ENCODE measurements at places on chromosomes 5 and 9.

- DNase-seq, result peak; percentile 65
Measured at GRCh38 chr5:150000990-150001659, 586 bp downstream of the HMGXB3 start.

GRCh38 chr9:22449719-22450118 lies 3.1 kb downstream of the DMRTA1 start:
- no peak for DNase-seq

GRCh38 chr5:118377420-118377819 lies 610.9 kb downstream of the DTWD2 start:
- DNase-seq, result no peak

DNA sequence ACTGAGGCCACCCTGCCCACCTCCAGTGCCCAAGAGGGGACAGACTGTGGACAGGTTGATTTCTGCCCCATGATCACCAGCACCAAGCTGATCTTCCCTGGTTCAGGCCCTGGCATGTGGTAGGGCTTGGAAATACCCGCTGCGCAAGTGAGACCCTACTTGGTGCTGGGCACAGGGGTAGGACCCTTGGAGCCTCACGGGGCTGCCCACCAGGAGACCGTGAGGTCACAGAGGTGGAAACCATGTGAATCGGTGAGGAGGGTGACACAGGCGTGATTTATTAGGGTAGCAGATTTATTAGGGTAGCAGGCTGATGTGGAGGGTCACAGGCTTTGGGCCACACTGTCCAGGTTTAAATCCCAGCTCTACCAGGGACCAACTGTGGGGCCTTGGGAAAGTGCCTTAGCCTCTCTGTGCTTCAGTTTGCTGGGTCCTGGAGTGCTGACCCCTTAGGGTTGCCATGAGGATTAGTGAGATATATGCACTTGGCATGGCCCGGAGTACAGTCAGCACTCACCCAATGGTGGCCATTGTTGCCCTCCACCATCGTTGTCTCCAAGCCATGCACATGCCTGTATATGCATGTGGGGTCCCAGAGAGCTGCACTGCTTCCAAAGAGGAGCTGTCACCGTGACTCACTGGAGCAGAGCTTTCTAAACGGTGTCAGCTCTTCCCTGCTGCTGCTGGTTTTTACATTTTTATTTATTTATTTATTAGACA lies 20.9 kb upstream of the DUSP1 start:
- DNase-seq, result no peak

GRCh38 chr9:89664896-89665329 lies 60.1 kb downstream of the GADD45G start:
- no peak for DNase-seq

DNA sequence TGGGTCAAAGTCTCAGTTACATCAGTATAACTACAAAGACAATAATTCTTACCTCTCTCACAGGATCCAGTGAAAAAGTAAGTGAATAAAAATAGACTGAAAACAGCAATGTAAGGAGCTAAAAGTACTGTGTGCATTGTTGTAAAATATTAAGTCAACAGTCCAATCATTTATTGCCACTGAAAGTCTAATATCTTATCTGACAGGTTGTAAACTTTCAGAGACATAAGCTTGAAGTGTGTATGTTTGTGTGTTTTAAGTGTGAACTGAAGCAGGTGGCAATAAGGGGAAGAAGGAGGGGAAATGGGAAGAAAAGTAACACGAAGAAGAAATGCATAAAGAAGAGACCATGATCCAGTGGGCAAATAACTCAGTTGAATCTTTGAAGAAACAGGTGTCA lies 229.7 kb upstream of the TAS2R1 start:
- DNase-seq, result no peak

- DNase-seq, result no peak
Measured at GRCh38 chr9:124593651-124594058, 86.5 kb upstream of the NR5A1 start.

GRCh38 chr5:114166081-114166480 lies 195.8 kb upstream of the KCNN2 start:
- DNase-seq, result no peak

DNA sequence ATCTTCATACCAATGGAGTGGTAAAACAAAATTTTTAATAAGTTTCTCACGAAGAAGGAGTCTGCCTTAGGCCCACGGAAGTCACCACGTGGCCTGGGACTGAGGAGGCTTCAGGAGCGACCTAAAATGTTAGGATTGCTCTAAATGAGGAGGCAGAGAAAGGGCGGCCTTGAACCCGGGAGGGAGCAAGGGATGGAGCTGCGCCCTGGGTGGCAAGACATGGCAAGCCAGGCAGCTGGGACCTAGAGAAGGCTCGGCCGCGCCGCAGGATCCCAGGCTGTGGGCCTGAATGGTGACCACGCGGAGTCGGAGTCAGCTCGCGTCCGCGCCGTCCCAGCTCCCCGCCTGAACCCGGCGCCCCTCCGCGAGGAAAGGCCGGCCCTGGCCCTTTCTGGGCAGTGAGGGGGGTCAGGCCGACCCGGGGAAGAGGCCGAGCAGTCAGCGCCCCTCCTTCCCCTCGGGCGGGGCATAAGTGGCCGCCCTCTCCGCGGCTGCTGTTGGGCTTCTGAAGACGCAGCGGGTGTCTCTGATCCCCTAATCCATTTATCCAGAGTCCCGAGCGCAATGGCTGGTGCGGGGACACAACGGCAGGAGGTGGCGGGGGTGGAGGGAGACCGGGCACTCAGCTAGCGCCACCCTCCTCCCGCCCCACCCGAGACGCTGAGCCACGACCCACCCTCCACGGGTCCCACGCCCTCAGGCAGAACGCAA lies 10.6 kb downstream of the IRX1 start:
- DNase-seq, result no peak

DNA sequence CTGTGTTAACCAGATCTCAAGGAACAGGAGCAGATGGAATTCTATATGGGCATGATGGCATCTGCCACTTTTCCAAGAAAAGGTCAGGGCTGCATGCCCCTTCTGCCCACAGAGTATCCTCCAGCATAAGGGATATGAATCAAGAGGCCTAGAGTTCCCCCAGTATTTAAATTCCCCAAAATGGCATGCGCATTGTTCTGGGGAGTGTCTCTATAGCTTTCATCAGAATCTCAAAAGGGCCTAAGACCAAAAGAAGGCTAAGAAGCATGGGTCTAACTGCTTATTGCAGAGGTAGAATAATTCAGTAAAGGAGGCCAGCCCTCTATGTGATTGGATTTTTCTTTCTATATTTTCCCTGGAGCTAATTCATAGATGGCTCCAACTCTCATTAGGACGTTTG lies 114.2 kb upstream of the SPIN1 start:
- no peak for DNase-seq

DNA sequence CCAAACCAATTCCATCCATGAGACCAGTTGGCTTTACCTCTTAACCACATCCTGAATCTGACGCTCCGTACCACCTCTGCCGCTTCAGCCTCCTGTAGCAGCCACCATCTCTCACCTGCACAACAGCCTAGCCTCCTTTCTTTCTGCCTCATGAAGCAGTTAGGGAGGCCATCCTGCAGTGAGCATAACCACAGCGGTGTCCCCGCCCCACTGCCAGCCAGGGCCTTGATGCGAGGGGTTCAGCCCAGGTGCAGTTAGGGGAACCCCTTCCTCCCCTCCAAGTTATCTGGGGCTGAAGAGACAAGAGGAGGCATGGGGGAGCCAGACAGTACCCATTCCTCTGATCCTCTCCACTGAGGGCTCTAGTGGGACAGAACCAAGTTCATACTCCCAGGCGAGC lies 167.0 kb downstream of the C5orf15 start:
- no peak for DNase-seq

DNA sequence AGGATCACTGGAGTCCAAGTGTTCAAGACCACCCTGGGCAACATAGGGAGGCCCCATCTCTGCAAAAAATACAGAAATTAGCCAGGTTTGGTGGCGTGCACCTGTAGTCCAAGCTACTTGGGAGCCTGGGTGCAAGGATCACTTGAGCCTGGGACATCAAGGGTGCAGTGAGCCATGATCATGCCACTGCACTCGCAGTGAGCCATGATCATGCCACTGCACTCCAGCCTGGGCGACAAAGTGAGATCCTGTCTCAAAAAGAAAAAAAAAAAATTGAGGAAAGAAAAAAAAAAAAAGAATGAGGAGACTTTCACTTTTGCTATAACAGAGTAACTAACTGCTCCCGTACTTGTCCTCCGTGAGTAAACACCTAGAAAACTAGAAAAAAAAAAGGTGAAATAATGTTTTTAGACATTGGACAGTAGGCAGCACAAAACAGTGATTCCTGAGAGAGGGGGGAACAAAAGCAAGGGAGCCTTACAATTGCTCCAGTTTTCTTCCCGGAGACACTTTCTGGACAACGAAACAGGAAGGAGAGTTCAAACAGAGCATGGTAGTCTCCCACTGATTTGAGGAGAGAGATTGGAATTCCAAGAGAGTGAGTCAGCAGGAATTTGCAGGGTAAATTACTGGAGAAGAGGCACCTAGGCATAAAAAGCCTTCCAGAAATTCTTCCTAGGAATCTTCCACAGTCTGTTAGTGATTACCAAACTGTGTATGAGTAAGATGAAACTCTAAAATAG lies 6.9 kb upstream of the ZBTB5 start:
- DNase-seq, result no peak

DNA sequence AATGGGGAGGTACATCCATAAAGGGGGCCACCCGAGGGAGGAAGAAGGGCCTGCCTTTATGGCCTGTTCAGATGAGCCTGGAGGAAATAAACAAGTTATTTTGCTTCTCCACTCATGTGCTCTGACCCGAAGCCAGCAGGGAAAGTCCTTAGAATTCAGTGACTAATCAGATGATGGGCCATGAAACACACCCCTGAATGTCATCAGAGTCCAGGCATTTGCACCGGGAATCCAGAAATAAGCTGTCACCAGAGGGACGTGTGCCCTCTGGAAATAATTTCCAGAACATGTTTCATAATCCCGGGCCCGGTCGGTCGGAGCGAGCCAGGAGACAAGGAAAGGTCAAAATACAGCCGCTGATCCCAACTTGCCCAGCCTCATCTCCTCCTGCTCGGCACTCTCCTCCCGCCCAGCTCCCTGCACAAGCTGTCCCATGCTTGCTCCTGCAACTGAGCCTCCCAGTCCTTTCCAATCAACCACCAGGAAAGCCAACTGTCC lies 73.6 kb upstream of the ZNF622 start:
- DNase-seq, result no peak

DNA sequence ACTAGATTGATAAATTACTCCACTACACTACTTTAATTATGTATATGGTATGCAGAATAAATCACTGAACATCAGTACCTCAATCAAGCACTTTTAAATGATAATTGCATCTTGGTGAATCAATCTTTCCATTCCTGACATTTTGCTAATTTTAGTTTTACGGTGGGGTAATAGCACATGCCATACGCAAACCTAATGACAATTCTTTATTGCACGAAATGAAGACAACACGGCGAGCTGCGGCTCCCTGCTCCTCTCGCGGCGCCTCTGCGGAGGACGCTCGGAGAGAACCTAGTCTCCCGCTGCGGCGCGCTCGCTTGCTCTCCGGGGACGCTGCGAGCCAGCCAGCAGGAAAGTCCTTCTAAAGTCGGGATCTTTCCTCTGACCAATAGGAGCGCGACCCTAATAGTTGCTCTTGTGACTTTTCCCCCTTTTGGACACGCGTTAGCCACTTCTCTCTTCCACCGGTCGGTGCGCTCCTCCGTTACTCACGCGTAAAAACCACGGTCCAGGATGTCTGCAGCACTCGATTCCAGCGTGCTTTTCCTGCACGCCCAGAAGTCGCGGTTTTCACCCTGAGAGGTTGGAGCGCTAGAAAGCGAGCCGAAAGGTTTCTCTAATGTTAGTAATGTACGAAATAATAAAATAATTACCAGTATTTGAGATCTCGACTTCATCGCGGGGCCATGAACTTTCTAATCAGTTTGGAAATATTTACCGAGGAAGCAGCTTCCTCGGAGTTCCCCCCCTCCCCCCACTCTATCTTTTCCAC lies 1.0 kb upstream of the MEF2C start:
- DNase-seq, result peak; percentile 79

GRCh38 chr5:75028090-75028489 lies 24.3 kb downstream of the GCNT4 start:
- DNase-seq, result no peak

- no peak for DNase-seq
Measured at GRCh38 chr5:14258840-14259239, 115.7 kb downstream of the TRIO start.

DNA sequence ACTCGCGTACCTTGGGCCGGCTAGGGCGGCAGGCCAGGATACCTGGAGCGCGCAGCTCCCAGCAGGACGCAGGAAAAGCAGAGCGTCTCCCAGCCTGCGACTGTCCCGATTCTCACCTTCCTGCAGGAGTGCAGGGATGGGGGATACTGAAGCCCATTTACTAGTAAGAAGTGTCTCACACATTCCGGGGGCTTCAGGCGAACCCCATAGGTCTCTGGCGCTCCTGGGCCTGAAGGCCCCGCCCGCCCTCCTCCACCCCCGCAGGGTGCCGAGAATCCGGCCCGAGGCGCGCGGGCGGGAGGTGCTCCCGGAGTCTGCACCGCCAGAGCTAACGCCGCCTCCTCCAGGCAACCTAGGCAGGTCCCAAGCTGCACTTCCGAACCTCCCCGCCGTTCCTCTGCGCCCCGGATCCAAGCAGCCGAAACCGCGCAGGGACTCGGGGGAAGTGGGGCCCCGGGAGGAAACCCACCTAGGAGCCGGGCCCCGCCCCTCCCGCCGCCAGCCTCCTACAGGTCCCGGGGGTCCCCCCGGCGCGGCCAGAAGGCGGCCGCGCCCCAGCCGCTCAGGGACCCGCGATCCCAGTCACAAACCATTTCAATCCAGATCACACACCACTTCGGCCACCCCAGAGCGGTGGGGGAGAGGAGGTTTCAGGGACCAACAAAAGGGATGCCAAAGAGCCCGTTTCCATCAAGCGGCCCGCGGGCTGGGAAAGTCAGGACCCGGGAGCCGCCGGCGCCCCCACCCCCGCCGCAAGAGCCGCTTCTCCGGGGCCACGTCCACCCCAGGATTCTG lies 1.2 kb downstream of the ROR2 start:
- DNase-seq, result no peak

- no peak for DNase-seq
Measured at GRCh38 chr5:170444969-170445505, 55.9 kb upstream of the KCNMB1 start.

- DNase-seq, result no peak
Measured at GRCh38 chr5:52947851-52948250, 41.3 kb upstream of the ITGA2 start.

DNA sequence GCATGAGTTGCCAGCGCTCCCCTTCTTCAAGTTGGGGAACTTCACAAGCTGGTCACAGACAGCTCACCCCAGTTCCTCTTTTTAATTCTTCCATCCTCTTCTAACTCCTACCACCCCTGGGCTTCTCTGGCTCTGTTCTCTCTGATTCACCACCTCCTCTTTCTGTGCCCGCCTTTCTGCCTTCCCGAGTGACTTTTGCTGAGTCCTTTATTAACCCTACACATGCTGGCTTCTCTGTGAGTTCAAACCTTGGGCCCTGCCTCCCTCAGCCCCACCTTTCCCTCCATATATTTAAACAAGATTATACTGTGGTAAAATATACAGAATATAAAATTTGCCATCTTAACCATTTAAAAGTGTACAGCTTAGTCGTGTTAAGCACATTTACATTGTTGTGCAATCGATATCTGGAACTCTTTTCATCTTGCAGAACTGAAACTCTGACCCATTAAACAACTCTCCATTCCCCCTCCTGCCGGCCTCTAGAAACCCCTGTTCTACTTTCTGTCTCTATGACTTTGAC lies 32.0 kb downstream of the SLC46A2 start:
- DNase-seq, result peak; percentile 88
